ENCODE measurements at places on chromosomes 6 and 20.

DNA sequence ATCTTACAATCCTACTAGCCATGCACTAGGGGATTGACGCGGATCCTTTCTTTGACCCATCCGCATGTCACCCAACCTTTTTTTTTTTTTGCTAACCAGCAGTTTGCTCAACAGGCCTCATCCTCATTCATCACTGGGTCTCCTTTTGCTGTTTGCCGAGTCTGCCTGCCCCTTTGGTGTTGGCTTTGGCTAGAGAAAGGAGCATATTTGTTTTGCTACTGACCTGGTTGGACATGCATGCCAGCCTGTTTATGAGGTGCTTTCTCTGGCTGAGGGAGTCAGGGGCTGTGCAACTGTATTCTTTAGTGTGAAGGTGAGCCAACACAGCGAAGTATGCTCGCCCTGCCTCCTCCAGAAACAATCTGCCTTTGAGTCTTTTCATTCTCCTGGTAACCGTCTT, 40.2 kb downstream of the E2F3 start:
- DNase-seq, result no peak

GRCh38 chr6:125952764-125953501, 3.6 kb upstream of the HINT3 start:
- DNase-seq, result no peak

DNA sequence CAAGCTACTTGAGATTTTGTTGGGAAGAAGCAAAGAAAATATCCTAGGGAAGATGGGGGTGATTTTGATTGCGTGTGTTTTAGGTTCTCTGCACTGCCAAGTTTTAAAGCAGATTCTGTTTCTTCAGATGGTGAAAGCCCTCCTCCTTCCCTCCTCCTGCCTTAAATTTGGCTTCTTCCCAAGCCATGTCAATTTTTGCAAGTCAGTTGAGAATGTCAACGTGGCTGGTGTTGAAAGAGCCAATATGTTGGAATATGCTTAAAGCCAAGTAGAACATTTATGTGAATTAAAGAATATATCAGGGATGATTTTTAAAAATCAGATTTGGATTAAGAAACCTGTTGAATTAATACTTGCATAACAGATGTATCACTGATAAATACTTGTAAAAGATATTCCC, 270.8 kb downstream of the ARID1B start:
- peak; percentile 44 for DNase-seq

DNA sequence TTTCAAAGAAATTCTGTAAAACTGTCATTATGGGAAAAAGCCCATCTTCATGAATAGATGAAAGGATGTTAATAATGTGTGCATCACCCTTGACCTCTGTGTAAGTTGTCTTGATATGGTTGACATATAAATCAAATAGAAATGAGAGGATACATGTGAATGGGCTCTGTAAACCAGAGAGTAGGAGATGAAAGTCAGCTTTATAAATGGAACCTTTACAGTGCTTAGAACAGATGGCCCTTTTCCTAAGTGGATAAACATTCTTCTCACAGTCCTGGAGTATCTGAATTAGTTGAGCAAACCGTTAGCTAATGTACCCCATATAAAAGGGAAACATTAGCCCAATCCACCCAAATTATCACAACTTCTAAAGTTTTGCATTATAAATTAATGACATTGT, 57.5 kb downstream of the MYLK4 start:
- no peak for DNase-seq

GRCh38 chr6:45353654-45354053, 24.1 kb downstream of the SUPT3H start:
- no peak for DNase-seq

GRCh38 chr6:107398001-107398400, 61.4 kb downstream of the PDSS2 start:
- DNase-seq, result no peak

DNA sequence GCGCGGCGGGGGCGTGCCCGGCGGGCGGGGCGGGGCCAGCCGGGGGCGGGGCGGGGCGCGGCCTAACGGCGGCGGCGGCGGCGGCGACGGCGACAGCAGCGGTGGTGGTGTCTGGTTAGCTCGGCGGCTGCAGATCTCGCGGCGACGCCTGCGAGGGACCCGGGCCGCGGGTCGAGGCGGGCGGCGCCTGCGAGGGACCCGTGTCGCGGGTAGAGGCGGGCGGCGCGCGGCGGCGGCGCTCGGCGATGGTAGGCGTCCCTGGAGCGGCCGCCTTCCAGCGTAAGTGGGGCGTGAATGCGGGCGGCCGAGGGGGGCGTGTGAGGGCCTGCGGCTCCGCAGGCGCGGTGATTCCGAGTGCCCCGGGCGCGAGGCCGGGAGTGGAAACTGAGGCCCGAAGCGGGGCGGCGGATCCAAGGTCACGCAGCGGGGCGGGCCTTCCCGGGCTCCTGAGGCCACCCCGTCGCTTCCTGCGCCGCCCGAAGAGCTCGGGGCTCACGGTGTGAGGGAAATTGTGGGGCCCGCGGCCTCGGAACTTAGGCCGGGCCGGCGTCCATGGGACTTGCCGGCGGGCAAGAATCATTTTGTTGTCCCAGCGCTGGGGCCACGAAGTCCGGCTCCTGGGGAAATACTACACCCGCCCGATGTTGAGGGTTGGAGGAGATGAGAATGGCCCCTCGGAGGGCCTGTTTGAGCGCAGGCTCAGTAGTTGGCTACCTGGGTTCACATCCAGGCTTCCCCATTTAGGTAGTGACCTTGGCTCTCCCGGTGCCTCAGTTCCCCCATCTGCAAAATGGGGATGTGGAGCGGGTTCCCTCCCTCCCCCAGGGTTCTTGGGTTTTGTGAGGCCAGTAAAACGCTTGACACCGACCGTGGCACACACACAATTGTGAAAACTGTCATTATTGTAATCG, at the start of gene CBFA2T2:
TSS of gene CBFA2T2 (plus strand) at position 74 of the 911 bp plus-strand sequence. CDS start at position 246, 172 bp downstream.
- DNase-seq, result peak; percentile 76

DNA sequence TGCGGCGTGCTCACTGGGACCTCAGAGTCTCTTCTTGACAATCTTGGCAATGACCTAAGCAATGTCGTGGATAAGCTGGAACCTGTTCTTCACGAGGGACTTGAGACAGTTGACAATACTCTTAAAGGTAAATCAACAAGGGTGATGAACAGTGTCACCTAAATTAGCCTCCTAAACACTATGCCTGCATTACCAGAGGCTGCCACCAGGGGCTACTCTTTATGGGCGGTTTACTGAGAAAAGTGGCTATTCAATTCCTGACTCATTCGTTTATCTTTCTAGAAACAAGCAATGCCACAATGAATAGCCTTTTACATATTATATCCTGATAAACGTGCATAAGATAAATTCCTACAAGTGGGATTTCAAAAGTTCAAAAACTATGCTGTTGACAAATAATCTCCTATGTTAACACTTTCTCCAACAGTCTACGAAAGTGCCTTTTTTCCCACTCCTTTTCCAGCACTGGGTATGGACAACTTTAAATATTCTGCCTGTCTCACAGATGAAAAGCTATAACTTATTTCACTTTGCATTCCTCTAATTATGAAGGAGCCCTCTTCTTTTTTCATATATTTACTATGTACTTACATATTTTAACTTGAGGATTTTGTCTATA, 1.3 kb downstream of the BPIFA2 start:
- DNase-seq, result no peak

- no peak for DNase-seq
Observed at GRCh38 chr6:166688901-166689300, 61.9 kb upstream of the RPS6KA2 start.

DNA sequence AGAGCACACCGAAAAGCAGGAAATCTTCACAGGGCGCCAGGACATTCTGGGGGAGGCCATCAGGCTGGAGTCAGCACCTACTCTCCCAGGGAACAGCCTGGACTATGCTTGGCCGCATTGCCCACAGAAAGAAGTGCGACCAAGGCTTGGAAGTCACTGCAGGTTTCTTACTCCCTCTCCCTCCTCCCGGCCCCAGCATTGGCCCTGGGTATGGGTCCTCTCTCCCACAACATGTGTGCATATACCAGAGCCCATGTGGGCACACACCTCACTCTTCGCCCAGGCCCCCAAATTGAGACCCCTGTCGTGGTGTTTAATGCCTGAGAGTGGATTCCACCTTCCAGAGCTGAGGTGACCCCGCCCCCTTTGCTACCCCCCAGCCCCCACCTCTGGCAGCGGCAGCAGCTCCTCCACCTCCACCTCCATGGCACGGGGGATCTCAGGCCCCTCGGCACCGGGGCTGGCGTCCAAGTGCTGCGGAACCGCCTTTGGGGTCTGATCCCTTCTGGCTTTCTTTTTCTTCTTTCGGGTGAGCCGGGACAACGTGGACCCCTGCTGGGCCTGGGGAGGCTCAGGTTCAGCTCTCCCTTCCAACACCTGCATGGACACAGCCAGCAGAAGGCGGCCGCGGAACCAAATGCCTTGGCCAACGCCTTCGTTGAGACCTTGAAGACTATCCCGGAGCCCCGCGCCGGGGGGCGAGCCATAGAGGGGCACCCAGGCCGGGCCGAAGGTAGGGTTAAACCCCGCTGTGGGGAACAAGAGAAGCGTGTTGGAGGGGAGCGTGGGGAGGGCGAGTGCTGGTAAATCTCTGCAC, 15.2 kb upstream of the SPAG4 start:
- DNase-seq, result no peak

DNA sequence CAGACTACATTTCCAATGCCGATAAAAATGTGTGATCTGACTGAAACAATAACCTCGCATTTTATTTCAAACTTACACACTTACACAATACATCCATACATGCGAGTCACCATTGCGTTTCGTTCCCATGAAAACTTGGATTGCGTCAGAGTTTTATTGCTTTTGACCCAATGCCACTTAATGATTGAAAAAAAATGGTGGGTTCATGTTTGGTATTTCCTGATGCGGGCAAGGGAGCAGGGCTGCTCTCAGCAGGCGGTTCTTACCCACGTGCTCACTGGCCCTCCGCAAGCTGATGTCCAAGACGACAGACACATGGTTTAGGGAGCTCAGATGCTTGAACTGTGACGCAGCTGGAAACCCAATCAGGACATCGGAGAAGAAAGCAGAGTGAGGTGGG, 281.0 kb upstream of the SULF2 start:
- no peak for DNase-seq

DNA sequence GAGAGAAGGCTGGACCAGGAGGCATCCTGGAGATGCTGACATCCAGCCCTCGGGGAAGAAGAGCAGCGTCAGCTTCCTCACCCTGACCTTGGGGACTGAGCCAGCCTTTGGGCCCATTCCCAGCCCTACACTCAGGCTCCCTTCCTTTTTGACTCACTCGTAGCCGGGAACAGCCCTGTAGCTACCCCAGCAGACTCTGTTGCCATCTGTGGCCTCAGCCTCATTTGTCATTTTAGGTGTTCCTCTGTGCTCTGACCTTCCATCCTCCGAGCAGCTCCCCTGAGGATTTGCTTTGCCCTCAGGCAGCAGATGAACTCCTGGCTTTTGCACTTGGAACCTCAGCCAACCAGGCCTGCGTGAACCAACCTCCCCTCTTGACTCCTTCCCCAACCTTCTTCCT, 67.5 kb downstream of the ELOVL2 start:
- no peak for DNase-seq

DNA sequence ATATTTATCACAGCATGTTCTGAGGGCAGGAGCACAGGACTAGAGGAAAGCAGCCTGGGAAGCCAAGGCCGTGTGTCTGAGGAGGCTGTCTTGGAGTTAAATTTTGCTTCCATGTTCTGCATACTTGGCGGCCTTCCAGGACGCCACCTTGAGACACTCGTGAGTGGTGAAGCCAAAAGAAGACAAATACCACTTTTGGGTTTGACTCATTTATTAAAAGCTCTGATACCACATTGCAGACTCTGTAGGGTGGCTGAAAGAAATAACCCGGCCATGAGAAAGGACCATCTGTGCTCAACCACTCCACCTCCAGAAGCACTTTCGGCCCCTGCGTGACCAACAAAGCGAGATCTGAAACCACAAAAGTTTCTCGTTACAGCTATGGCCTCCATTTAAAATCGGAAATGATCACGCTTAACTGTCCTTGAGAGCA, 120.0 kb downstream of the TMEM242 start:
- no peak for DNase-seq

- DNase-seq, result no peak
Observed at GRCh38 chr20:20966171-20966570, 140.0 kb downstream of the LINC00237 start.

DNA sequence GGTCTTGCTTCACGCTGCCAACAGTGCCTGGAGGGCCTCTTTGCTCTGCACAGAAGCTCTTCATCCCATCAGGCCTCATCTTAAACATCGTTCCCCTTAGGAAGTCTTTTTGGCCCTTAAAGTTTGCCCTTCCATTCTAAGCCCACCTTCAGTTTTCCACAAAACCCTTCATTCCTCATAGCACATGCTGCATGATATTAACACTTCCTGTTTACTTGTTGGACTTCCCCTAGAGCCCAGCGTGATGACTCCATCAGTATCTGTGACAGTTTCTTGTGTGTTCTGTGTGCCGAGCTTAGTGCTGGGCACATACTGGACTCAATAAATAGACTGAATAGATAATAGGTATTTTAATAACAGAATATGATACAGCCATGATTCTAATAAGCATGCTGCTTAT, 2.2 kb downstream of the NT5DC1 start:
- DNase-seq, result no peak

GRCh38 chr6:55957961-55958422, 82.6 kb upstream of the BMP5 start:
- DNase-seq, result no peak

GRCh38 chr6:55694148-55694547, 115.2 kb upstream of the HMGCLL1 start:
- DNase-seq, result peak; percentile 87

DNA sequence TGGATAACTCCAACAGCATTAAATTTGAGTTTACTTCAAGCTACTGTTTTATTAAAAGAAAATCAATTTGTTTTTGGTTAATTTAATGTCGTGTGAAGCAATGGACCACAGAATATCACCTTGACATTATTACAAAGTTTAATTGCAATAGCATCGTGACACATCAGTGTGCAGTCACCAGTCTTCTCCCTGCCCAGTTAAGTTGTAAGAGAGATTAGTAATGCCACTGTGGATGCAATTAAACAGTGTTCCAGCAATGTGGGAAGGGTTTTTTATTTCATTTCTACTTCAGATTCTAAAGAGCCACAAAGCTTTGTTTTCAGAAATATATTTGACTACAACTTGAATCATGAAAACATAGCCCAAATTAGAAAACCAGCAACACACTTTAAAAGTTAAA, 128.7 kb downstream of the SYNE1 start:
- no peak for DNase-seq

Measured in tongue (tissue), 3 donors.